ENCODE measurements at places on chromosomes 11 and 22. TPM values are rescaled to one million over a fixed set of nuclear protein-coding genes. Genes with fewer than 3 reads are reported as not detected.

DNA sequence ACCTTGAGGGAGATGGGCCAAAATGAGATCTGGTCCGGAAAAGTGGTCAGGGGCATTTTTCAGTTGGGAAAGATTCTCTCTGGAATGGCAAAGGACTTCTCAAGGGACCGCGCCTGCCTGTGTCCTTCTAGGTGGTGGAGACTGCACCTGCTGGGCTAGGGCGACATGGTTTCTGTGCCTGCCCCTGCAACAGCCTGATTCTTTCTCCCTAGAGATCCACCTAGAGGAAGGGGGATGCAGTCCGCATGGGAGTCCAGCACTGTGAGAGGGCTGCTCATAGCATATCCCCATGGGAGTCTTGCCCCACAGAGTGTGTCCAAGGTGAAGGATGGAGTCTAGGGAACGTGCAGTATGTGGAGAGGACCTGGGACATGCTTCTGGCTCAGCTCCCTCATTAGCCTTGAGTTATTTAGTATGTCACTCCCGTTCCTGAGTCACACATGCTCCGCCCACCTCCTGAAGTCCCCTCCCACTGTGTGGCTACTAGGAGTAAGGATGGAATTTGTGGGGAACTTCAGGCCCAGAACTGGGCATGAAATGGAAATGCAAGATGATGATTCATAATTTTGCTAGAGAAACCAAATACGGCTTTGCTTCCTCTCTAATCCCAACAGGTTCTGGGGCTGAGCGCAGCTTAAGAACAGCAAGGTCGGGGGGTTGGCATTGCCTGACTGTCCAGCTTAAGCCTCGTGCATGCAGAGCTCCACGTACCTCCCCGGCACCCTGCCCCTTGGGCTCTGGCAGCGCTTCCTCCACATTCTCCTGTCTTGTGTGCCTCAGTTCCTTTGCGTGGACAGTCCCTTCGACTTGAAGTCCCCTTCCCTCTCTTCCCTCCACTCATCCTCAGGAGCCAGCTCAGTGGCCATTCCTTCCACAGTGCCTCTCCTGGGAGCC, 35.0 kb downstream of the GRIK4 start:
- H3K27ac ChIP-seq: peak overlapping the region; percentile 27
- no peak for DNase-seq
- H3K4me3 ChIP-seq: no peak overlapping the region
- no peaks in the 10 kb centered on the region for H3K4me1 ChIP-seq

DNA sequence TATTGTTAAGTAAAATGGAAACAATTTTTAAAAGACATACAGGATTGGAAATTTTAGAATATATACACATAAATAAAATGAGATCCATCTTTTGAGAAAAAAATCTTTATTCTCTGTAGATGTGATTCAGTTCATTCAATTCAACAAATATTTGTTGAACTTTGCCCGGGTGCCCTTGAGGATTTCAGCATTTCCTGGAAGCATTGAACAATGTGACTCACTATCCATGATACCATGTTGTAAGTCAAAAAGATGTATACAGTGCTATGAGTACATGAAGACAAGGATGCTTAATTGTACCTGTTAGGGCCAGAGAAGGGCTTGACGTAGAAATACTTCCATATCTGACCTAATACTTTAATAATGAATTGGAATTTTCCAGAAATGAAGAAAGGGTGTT, 353.7 kb downstream of the METTL15 start:
- no peaks in the 10 kb centered on the region for H3K36me3 ChIP-seq
- H3K27me3 ChIP-seq: no peaks in the 10 kb centered on the region
- H3K4me1 ChIP-seq: no peaks in the 10 kb centered on the region
- no peak overlapping the region for H3K4me3 ChIP-seq

DNA sequence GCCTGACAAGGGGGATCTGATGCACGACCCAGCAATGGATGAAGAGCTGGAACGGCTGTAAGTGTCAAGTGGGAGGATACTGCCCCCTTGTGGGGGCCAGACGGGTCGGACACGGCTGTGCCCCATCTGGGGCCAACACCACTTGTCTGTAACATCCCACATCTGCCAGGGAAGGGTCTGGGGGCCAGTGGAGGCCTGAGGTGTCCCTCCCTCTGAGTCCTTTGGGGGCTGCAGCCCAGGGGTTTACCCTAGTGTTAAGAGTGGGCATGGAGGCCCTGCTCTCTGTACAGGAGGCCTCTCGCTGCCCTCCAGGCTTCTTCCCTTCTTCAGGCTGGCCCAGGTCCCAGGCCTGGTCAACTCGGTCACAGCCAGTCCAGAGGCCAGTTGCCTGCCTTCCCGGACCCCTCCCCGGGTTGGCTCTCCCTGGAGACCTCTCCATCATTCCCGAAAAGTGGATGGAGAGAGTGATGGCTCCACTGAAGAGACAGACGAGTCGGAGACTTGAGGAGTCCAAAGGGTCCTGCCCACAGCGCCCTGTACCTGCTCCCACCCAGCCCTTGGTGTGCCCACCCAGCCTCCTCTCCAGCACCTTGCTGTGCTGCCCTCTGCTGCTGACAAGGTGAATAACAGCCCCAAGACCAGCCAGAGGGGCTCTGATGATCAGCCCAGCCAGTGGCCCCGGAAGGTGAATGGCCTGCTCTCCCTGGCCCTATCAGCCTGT, 15.4 kb downstream of the ARFGAP2 start:
- H3K27ac ChIP-seq: no peak overlapping the region
- H3K36me3 ChIP-seq: peaks cover 3% of the 10 kb centered on the region
- DNase-seq: peak; percentile 36
- no peaks in the 10 kb centered on the region for H3K27me3 ChIP-seq

The TXNRD2 gene
- 62.1 TPM for total RNA-seq

DNA sequence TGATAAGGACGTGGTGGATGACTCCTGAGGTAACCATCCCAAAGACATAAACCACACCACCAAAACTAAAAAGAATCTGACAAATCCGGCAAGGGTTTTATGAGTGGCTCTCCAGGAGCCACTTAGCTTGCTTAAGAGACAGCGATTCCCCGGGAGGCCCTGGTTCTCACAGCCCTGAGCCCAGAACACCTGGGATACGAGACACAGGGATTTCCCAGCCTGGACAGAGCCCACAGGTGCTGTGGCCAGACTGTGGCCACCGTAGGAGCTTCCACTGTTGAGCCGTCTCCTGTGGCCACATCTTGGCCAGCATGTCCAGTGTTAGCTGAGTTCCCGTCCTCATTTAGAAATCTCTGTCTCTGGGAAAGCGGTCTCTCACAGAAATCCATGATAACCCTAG, 71.2 kb upstream of the ASPHD2 start:
- no peaks in the 10 kb centered on the region for H3K4me1 ChIP-seq
- no peak overlapping the region for H3K27ac ChIP-seq
- H3K36me3 ChIP-seq: no peaks in the 10 kb centered on the region
- H3K27me3 ChIP-seq: no peaks in the 10 kb centered on the region

GRCh38 chr11:67280788-67281551, 8.1 kb upstream of the ANKRD13D start:
- no peak for DNase-seq
- peaks cover 16% of the 10 kb centered on the region for H3K4me1 ChIP-seq
- peaks cover 63% of the 10 kb centered on the region for H3K36me3 ChIP-seq

The ART1 gene
- total RNA-seq: not detected

DNA sequence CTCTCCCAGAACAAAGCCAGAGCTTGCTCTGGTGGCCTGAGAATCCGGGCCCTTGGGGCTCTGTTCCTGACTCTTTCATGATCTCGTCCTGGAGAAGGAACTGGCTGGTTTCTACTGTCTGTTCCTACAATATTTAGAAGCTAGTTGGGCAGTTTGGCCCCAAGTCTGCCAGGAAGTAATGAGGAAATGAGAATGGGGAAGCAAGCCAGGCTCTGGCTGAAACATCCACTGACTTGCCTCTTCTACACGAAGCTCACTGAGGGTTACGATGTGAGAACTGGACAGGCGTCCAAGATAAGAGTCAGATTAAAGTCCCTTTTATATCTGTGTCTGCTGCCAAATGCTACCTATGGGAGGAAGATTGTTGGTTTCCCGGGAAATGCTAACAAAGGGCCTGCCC, 110.0 kb upstream of the KIRREL3 start:
- no peaks in the 10 kb centered on the region for H3K27me3 ChIP-seq
- no peak overlapping the region for H3K4me3 ChIP-seq
- no peak overlapping the region for H3K27ac ChIP-seq

GRCh38 chr11:92967867-92968266, 1.6 kb upstream of the MTNR1B start:
- peaks cover 5% of the 10 kb centered on the region for H3K27me3 ChIP-seq
- no peak for DNase-seq
- no peaks in the 10 kb centered on the region for H3K4me1 ChIP-seq

GRCh38 chr22:19884954-19885751, 30.5 kb upstream of the GNB1L start:
- H3K27ac ChIP-seq: no peak overlapping the region
- no peaks in the 10 kb centered on the region for H3K27me3 ChIP-seq
- H3K36me3 ChIP-seq: no peaks in the 10 kb centered on the region

DNA sequence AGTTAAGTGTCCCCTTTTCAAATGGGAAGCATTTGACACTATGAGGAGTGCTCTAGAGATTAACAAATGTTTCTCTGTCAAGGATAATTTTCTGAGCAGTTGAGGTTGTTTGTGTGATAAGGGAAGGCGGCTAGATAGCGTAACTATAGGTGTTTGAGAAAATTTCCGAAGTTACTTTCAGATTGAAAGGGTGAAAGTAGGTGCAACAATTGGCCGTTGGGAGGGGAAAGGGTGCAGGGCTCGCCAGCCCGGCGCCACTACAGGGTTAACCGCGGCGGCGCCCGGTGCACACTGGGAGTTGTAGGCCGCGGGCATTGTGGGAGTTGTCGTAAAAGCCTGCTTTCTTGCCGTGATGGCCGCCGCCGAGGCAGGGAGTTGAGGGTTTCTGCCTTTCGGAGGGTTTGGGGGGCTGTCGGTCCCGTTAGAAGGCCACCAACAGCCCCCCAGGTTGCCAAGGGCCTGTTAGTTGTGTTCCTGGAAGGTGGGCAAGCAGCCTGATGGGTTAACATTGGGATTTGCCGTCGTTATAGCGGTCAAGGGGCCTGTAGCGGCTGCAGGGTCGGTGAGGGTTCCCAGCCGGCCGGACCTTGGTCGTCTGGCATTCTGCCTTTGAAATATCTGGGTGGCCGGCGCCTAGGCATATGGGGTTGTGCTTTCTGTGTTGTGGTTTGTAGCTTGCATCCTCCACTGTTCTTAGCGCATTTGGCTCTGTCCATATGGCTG, 36.5 kb upstream of the HSD17B12 start:
- no peaks in the 10 kb centered on the region for H3K36me3 ChIP-seq
- peak overlapping the region; percentile 72 for H3K27ac ChIP-seq

DNA sequence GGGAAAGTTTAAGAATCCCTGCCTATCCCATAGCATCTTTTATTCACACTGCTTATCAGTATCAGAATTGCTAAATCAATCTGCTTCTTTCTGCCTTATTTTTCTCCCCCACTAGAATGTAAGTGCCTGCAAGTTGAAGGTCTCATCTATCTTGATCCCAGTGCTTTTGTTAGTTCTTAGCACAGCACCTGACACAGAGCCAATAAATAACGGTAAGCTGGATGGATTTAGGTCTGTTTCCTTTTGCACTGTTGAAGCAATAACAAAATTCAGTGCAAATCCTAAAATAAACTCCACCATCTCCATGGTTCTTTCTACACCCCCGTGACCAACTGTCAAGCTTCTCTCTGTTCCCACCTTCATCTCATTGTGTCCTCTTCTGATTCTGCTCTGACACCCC, 36.7 kb upstream of the CD44 start:
- H3K4me1 ChIP-seq: no peaks in the 10 kb centered on the region
- no peak for DNase-seq
- H3K27ac ChIP-seq: no peak overlapping the region
- no peaks in the 10 kb centered on the region for H3K27me3 ChIP-seq
- no peaks in the 10 kb centered on the region for H3K36me3 ChIP-seq

DNA sequence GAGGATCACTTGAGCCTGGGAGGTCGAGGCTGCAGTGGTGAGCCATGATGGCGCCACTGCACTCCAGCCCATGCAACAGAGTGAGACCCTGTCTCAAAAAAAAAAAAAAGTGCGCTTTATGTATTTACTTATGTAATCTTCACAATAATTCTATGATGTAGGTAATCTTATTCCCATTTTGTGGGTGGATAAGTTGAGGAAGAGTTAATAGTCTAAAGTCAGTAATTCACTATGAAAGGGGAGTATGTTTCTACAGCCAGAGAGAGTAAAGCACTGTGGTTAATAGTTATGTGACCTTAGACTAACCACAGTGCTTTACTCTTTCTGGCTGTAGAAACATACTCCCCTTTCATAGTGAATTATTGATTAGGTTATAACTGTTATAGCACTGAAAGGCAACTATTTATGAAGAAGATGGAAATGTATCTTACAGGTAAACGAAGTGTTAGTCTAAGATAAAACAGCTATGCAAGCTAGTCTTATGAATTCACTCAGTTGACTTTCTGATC, 11.9 kb downstream of the CTR9 start:
- peaks cover 3% of the 10 kb centered on the region for H3K36me3 ChIP-seq
- no peak overlapping the region for H3K27ac ChIP-seq
- no peaks in the 10 kb centered on the region for H3K4me1 ChIP-seq
- H3K4me3 ChIP-seq: no peak overlapping the region
- H3K27me3 ChIP-seq: no peaks in the 10 kb centered on the region
- no peak for DNase-seq

- H3K4me3 ChIP-seq: no peak overlapping the region
- no peak for DNase-seq
- H3K4me1 ChIP-seq: no peaks in the 10 kb centered on the region
- H3K36me3 ChIP-seq: no peaks in the 10 kb centered on the region
- H3K27me3 ChIP-seq: no peaks in the 10 kb centered on the region
These were observed 135.1 kb upstream of the CARD18 start for GRCh38 chr11:105274631-105275030.

GRCh38 chr11:120516461-120517389, 5.2 kb downstream of the GRIK4 start:
- H3K4me3 ChIP-seq: no peak overlapping the region
- no peaks in the 10 kb centered on the region for H3K36me3 ChIP-seq
- no peak for DNase-seq
- H3K4me1 ChIP-seq: no peaks in the 10 kb centered on the region
- H3K27me3 ChIP-seq: peaks cover 2% of the 10 kb centered on the region
- no peak overlapping the region for H3K27ac ChIP-seq

- H3K36me3 ChIP-seq: no peaks in the 10 kb centered on the region
- DNase-seq: no peak
- no peaks in the 10 kb centered on the region for H3K27me3 ChIP-seq
- H3K4me3 ChIP-seq: no peak overlapping the region
- no peak overlapping the region for H3K27ac ChIP-seq
These were observed 24.5 kb downstream of the ADM start for GRCh38 chr11:10329356-10329755.

DNA sequence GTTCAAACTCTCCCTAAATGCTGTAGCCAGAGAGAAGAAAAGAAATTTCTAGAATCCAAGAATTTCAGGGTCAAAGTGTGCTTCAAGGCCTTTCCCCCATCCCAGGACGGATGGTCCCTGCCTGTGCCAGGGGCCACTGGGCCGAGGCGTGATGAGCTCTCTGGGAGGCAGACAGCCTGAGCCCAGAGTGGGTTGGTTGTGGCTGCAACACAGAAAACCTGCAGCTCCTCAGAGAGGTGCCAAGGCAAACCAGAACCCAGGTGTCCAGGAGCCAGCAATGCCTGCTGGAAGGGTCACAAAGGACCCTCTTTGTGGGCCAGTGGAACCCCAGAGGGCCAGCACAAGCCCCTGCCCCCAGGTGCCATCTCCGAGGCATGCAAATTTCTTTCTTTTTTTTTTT, 2.6 kb upstream of the APOL6 start:
- DNase-seq: no peak
- no peaks in the 10 kb centered on the region for H3K36me3 ChIP-seq
- H3K4me1 ChIP-seq: no peaks in the 10 kb centered on the region
- no peak overlapping the region for H3K4me3 ChIP-seq

GRCh38 chr11:118211006-118211405, 13.8 kb downstream of the JAML start:
- DNase-seq: no peak
- H3K36me3 ChIP-seq: no peaks in the 10 kb centered on the region
- H3K27me3 ChIP-seq: no peaks in the 10 kb centered on the region
- no peak overlapping the region for H3K27ac ChIP-seq

GRCh38 chr11:17734986-17735817, 621 bp downstream of the KCNC1 start:
- H3K4me1 ChIP-seq: no peaks in the 10 kb centered on the region
- peak; percentile 40 for DNase-seq
- peaks cover 21% of the 10 kb centered on the region for H3K27me3 ChIP-seq
- peak overlapping the region; percentile 40 for H3K4me3 ChIP-seq
- no peaks in the 10 kb centered on the region for H3K36me3 ChIP-seq

Data from prostate gland (tissue), 2 donors.